Non-pigmented ciliary epithelial cell (primary cell): ENCODE measurements at places on chromosomes 5 and 9.

GRCh38 chr5:76689321-76690036 is 26.4 kb upstream of the F2R start:
- DNase-seq, result peak; percentile 81

- DNase-seq, result no peak
Observed at GRCh38 chr9:131398204-131398603, 4.3 kb downstream of the PRRC2B start.

GRCh38 chr5:45677524-45677923 is 18.7 kb downstream of the HCN1 start:
- no peak for DNase-seq

GRCh38 chr9:93126825-93127368 is 7.2 kb downstream of the NINJ1 start:
- DNase-seq, result no peak

GRCh38 chr9:106892632-106893031 is 29.7 kb downstream of the ZNF462 start:
- DNase-seq, result peak; percentile 98

- no peak for DNase-seq
Observed at GRCh38 chr5:167355346-167355745, 936.1 kb upstream of the WWC1 start.

DNA sequence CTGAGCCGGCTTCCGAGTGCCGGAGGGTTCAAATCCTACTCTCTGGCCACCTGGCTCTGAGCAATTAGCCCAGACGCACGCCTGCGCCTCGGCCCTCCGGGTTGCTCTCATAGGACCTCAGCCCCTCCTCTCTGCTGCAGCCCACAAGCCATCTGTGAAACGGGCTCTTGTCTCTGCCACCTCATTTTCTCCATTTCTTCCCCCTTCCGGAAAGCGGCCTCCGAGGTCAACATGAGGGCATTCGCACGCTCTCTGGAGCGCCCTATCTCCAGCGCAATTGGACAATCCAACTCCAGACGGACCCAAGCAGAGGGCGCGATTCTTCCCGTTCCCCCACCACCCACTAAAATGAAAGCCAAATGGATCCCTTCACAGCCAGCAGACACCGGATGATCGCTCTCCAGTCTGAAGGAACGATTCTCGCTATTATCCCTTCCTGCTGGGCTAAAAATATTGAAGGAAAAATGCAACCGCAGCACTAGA is 41.5 kb downstream of the VAV2 start:
- DNase-seq, result no peak

- DNase-seq, result no peak
Observed at GRCh38 chr5:2286250-2286649, 403.5 kb upstream of the IRX4 start.

- DNase-seq, result no peak
Observed at GRCh38 chr5:60494635-60495034, 205.3 kb downstream of the DEPDC1B start.

GRCh38 chr9:124133727-124134126 is 122.2 kb downstream of the LHX2 start:
- DNase-seq, result no peak

DNA sequence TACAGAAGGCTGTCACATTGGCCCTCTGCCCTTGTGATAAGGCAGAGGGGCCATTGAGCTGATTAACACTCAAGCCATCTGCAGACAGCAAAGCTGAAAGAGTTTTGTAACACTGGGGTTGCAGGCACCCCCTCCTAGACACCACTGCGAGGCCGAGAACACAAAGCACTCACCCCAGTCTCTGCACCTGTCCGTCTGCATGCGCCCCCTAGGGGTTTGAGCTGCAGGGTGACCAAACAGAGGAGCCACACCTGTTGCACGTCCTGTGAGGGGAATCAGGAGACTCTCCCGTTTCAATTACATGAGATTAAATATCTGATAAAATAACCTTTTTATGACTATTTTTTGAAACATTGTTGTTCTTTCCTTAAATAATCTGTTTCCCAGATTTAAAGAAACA is 1180.4 kb downstream of the CDH9 start:
- no peak for DNase-seq

GRCh38 chr9:10614196-10614800 is 1.5 kb upstream of the PTPRD start:
- DNase-seq, result no peak

GRCh38 chr5:55003432-55004065 is 18.2 kb upstream of the ESM1 start:
- DNase-seq, result no peak

DNA sequence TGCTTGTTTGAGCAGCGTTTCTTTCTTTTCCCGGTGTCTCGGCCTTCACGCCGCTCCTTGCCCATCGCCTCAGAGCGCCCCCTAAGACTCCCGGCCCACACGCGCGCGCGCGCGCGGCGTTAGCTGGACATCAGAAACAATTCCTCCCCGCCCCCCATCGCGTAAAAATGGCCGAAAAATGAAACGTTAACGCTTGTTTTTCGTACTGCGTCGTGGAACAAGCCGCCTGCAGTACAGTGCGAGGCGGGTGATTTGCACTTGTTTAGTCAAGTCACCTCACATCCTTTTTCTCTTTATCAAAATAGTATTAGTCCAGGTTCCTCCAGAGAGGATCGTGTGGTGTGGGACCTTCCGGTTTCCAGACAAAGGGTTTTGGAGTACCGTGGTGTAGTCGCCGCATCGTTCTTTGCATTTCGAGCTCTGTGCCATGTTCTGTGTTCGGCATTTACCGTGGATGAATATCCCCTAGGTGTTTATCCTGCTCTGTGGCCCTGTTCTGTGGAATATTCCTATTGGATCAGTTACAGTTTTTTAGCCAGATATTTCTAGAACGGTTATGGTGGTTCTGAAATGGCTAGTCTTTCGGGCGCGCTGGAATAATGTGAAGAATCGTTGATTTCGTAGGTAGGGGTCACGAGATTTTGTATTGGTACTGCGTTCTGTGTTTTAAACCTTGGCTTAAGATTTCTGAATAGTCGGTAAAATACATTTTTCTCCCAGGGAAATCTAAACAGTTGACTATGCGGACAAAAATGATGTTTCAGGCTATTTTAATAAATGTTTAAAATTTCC is 1.0 kb downstream of the MATR3 start:
- no peak for DNase-seq

DNA sequence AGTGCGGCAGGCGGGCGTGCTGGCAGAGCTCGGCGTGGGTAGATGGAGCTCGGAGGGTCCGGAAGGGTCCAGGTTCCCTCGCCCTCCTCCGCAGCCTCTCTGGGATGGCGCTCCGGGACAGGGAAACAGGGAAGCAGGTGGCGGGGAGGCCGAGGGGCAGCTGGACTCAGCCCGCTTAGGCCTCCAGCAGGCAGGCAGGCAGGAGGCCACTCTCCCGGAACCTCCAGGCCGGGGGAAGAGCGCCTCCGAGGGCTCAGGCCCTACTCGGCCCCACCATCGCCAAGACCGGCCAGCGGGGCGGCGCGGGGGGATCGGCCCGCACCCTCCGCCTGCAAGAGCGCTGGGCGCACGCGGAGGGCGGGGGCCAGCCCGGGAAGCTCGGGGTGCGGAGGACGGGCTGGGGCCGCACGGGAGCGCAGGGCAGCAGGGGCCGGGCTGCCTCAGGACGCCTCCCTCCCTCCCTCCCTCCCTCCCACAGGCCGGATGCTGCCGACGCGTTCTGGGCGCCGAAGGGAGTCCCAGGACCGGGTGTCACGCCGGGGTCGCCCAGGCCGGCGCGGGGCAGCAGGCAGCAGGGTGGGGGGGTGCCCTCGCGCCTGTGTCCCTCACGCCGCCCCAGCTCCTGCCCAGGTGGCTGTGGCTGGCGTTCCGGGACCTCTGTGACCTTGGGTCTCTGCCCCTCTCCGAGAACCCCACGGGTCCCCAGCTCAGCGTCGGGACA is 977 bp downstream of the MGAT4B start:
- DNase-seq, result no peak

GRCh38 chr5:132225165-132226032 is 2.3 kb downstream of the P4HA2 start:
- DNase-seq, result no peak

DNA sequence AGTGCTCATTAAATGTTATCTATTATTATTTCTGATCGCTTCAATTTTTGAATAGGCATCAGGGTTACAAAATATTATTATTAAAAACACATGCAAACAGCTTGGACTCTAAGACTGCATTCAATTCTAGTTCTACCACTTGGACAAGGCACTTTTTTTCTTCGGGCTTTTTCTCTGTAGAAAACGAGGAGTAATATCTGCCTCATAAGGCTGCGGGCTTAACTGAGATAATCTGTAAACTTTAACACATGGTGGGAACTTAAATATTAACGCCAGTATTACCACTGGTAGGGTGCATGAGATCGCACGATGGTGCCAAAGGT is 511 bp upstream of the SPDL1 start:
- no peak for DNase-seq

DNA sequence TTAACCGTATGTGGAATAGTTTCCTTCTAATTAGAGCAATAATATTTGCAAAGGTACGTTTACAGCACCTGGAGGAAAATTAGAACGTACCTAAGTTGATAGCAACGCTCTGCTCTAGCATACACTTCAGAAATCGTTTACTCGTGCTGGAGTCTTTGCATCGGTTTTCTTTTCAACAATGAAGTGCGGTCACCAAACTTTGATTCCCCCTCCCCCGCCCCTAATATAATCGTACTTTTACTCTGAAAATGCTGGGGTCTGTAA is 506 bp downstream of the ADAMTS19 start:
- no peak for DNase-seq

GRCh38 chr5:2569774-2570542 is 181.5 kb downstream of the IRX2 start:
- no peak for DNase-seq

- DNase-seq, result no peak
Observed at GRCh38 chr5:13771011-13771571, 173.4 kb downstream of the DNAH5 start.

DNA sequence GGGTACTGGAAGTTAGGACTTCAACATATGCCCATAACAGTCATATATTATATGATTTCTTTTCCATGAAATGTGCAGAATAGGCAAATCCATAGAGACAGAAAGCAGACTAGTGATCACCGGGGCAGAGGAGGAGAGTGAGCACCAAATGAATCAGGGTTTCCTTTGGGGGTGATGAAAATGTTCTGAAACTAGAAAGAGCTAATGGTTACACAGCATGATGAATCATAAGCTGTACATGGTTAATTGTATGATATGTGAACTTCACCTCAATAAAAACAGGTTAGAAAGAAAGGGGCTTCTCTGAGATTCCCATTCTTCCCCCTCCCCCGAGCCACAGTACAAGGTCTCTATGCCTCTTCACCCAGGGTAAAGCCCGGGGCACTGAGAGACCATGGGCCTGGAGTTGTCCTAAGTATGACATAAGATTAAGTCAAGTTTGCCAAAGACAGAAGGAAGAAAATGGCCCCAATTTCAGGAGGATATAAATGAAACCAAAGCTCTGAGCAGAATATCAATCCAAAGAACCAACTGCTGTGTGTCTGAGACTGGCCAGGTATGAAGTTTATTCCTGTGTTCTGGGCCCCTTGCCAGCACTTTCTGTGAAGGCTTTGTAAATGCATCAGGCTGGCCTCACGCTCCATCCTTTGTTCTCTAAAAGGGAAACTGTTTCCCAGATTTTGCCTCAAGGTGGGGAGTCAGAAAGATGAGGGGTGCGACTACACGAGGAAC is 243.8 kb downstream of the CDK5RAP2 start:
- no peak for DNase-seq

- DNase-seq, result no peak
Observed at GRCh38 chr9:132722564-132723065, 52.4 kb downstream of the GTF3C4 start.

- DNase-seq, result no peak
Observed at GRCh38 chr9:37364751-37365360, 57.6 kb upstream of the GRHPR start.

- no peak for DNase-seq
Observed at GRCh38 chr9:96270236-96270744, 31.7 kb downstream of the HSD17B3 start.

- no peak for DNase-seq
Observed at GRCh38 chr9:95938724-95939123, 63.2 kb downstream of the ERCC6L2 start.

- DNase-seq, result no peak
Observed at GRCh38 chr5:27947088-27947487, 908.7 kb upstream of the CDH9 start.

DNA sequence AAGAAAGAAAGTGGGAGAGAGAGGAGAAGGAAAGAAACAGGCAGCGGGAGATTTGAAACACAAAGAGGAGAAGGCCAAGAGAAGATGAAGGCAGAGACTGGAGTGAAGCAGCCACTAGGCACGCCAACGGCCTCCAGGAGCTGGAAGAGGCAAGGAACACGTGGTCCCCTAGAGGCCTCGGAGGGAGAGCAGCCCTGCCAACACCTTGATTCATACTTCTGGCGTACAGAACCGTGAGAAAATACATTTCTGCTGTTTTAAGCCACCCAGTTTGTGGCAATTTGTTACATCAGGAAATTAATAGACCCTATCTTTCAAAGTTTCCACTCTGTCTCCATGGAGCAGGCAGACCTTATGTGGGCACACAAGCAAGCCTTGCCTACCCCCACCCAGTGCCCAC is 133.4 kb downstream of the ACTL7B start:
- DNase-seq, result no peak

DNA sequence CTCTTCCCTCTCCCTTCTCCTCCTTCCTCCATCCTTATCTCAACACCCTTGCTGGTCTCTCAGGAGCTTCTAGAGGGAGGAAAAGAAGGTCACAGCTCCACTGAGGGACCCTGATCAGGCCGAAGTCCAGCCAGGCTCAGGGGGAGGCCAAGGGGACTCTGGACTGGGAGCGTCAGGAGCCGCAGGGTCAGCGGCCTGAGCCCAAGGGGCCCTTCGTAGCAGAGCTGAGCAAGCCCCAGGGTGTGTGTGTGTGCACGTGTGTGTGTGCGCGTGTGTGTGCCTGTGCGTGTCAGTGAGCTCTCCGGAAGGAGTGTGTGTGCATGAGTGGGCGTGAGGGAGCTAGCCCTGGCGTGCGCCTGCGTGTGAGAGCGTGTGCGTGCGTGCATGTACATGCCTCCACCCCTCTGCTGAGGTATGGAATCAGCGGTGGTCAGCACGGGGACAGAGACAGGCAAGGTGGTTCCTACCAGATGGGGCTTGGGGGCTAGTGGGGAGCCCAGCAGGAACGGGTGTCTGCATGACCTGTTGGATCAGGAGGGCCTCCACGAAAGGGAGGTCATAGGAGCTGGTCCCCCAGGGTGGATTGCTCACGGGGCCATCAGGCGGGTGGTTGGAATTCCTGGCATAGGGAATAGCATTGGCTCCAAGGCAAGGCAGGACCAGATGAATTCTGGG is 10.0 kb upstream of the AGPAT2 start:
- DNase-seq, result no peak

- no peak for DNase-seq
Observed at GRCh38 chr5:112308608-112309007, 110.5 kb downstream of the EPB41L4A start.

GRCh38 chr5:78472469-78473106 is 112.2 kb downstream of the SCAMP1 start:
- DNase-seq, result no peak
